ENCODE measurements at places on chromosomes 4 and X.

GRCh38 chr4:73259571-73260090, 1.0 kb upstream of the ANKRD17 start:
- DNase-seq = no peak

DNA sequence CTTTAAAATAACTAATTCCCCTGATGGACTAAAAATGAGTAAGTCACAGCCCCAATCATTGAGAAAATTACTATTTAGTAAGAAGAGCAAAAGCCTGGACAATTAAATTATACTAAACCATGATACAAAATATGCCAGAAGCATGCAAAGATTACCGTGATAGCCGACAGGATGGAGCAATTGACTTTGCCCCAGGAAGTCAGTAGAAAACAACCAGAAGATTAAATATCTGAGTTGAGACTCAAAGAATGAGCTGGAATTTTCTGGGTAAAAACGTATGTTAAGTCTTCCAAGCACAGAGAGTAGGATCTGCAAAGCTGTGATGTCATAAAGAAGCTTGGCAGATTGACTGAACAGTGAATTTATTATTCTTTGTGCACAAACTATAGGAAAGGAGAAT, 816.1 kb upstream of the TENM3 start:
- no peak for DNase-seq

DNA sequence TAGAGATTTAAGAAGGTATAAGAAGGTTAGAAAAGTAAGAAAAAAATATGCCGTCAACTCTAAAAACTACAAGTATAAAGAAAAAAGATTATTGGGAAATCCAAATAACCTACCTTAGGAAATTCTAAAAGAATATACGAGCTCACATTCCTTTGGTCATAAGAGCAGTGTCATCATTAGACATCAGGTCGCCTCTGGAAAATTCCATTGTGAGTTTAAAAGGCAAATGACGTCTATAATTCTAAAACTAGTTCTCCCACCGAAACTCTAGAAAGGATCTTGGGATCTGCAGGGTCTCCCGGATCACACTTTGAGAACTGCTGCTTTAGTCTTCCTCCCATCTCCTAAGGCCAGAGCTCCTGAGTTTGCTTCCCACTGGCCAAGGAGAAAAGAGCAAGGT, 518 bp upstream of the SAT1 start:
- no peak for DNase-seq

DNA sequence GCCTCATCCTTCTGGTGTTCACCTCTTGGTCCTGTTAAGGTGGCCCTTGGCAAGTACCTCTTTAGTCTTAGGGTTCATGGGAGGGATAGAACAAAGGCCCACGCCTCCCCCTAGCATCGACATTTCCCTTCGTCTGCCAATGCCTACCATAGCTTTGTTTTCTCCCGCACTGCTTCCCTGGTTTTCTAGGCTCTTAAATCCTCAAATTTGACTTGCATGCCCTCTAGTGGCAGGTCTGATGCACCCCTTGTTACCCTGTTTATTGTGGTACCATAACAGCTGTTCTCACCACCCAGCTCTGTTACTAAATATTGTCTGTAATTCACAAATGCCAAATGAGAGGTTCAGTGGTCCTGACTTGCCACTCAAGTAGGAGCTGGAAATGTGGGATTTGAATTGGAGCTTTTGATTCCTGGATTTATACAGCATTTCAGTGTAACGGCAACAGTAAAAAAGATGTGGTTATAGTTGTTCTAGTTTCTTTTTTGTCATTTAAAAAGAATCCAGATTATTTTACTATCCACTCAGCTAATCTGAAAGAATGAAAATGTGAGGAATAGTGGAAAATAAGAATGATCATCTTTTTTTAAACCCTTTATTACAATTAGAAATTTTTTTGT, 100.1 kb downstream of the REPS2 start:
- peak; percentile 23 for DNase-seq

DNA sequence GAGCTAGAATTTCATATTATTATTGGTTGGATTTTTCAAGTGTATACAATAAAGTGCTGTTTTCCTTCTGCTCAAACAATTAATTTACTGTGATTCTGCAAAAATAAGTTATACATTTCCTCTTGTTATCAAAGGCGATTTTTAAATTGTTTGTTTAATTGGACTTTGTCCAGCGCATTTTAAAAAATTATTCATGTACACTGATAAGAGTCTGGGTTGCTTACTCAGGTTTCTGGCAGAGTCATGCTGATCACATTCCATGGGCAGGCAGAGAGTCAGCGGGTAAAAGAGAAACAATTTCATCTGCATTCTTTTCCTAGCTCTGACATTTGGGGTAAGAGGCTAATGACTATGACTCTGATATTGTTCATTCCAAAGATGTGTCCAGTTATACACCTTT, 8.9 kb downstream of the FAT4 start:
- DNase-seq = no peak

DNA sequence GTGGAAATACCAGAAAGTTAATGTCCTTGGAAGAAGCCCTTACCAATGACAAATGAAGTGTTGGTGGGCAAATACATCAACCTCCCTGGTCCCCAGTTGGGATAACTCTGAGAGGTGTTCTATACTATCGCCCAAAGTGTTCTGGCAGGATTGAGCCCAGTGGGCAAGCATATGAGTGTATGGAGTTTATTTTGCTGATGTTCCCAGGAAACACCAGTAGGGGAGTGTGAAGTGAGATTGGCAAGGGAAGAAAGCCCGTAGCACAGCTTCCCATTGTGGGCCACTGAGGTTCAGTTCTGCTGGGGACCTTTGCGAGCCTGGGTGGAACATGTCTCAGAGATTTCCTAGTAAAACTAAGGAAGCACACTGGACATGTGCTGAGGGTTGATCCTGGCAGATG, 65.1 kb downstream of the ARHGAP6 start:
- DNase-seq = no peak

GRCh38 chr4:40333921-40334352, 1.2 kb upstream of the CHRNA9 start:
- DNase-seq = no peak

GRCh38 chrX:18036394-18036793, 175.3 kb upstream of the RAI2 start:
- no peak for DNase-seq

- peak; percentile 16 for DNase-seq
Observed at GRCh38 chr4:80361329-80361900, 25.9 kb downstream of the CFAP299 start.

DNA sequence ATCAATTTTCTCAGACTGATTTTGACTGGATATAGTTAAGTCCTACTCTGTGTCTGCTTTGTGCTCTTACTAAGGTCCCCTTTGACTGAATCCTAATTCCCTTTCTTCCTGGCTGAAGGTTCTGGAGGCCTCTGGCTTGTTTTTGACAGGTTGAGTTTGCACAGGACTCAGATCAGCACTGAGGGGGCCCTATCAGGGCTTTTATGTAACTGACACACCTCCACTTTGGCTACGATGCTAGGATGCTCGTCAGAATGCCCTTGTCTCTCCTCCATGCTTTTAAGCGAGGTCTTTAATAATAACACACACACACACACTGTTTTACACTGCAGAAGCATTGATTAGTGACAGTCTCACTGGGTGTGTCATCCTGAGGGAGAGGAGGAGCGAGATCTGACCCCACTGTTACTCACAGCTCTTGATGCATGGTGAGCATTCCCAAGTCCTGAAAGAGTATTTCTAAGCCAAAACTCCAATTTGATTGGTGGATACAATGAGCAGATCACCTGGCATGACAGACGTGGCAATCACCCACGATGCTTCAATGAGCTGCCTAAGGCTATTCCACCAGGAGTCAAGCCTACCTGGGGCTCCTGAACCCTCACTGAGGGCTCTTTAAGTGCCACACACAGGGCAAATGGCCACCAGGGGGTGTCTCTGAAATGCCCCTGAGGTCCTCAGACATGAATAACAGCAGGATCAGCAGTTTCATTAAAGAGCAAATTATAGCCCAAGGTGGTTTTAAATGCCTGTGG, 130.4 kb upstream of the CPEB2 start:
- no peak for DNase-seq

DNA sequence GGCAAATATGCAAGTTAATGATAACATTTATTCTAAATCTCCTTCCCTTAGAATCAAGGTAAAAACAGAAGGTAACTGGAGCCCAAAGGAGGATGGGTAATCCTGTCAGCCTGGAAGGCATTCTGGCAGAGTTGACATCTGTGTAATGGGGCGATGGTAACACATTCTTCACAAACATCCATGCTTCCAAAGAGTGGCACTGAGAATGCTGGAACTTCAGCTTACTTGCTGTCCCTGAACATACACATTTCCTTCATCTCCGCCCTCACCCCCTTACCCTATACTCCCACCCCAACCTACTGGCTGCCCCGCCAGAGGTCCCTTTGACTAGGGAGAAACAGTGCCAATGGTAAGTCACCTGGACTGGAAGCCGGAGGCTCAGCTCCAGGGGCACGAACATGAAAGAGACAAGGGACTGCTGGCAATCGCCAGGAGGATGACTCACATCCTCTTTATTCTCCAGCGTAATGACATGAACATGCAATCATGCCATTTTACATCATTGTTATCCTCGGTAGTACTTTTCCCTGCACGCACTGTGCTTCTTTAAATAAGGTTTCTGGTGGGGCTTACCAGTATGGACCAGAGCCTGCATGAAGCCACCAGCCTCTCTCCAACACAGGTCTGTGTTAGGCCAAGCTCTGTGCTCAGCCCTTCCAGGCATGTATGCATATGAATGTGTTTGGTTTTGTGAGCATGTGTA, 694.2 kb upstream of the TENM3 start:
- no peak for DNase-seq

GRCh38 chr4:81688085-81688484, 216.4 kb upstream of the RASGEF1B start:
- no peak for DNase-seq

DNA sequence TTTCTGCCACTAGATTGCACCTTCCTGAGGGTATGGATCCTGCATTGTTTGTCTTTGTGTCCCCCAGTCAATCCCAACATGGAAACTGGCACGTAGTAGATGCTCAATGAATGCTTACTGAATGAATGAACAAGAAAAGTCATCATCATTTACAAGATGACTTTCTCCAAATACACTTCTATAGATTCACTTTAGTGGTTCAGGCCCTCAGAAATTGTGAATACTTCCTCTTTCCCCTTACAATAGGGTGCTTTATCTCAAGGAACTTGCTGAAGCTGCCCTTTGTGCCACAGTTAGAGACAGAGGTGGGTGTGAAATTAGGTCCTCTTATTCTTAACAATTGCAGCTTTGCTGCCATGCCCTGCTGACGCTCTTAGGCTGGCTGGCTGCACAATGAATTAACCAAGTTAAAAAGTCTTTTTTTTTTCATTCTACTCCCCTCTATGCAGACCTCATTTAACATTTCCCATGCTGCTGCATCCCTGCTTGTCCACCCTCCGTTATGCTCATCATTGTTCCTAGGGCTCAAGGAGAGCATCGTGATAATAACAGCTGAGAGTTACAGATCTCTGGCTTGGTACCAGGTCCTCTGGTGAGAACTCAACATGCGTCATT, 108.0 kb upstream of the ZNF518B start:
- no peak for DNase-seq

- DNase-seq = no peak
Observed at GRCh38 chrX:110414679-110415439, 56.2 kb downstream of the RTL9 start.

- no peak for DNase-seq
Observed at GRCh38 chrX:2500803-2501558, at the start of the genes DHRSX and ZBED1. Gene DHRSX (minus strand): TSS chrX:2500976. CDS start chrX:2500925, 51 bp downstream. Gene ZBED1 (minus strand): TSS chrX:2500976. CDS start chrX:2490719, 10,257 bp downstream.

- DNase-seq = no peak
Observed at GRCh38 chrX:39981946-39982345, 115.8 kb downstream of the BCOR start.

DNA sequence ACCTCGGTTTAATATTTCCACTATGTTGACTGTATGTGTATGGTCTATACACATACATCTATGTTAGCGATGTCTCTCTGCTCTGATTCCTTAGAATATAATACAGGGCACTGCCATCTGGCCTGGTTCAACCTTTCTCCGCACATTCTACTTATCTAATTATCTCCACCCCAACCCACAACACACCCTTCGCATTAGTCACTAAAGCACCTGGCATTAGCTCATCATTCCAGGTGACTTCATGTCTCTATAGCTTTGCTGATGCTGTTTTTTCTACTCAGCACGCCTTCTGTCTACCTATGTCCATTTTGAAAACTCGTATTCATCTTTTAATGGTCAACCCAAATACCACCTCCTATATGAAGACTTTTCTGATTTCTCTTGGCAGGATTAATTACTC, 425.2 kb upstream of the RASGEF1B start:
- no peak for DNase-seq

- DNase-seq = no peak
Observed at GRCh38 chr4:92059615-92060014, 244.2 kb upstream of the GRID2 start.

GRCh38 chr4:74038425-74039314, at the start of gene CXCL3:
Gene CXCL3 (minus strand): TSS chr4:74038689. CDS start chr4:74038611, 78 bp downstream.
- peak; percentile 12 for DNase-seq

- DNase-seq = peak; percentile 8
Observed at GRCh38 chr4:101981756-101982155, 191.2 kb downstream of the BANK1 start.
